ENCODE measurements at places on chromosomes 12 and 14. TPM values are rescaled to one million over a fixed set of nuclear protein-coding genes. Genes with fewer than 3 reads are reported as not detected.

DNA sequence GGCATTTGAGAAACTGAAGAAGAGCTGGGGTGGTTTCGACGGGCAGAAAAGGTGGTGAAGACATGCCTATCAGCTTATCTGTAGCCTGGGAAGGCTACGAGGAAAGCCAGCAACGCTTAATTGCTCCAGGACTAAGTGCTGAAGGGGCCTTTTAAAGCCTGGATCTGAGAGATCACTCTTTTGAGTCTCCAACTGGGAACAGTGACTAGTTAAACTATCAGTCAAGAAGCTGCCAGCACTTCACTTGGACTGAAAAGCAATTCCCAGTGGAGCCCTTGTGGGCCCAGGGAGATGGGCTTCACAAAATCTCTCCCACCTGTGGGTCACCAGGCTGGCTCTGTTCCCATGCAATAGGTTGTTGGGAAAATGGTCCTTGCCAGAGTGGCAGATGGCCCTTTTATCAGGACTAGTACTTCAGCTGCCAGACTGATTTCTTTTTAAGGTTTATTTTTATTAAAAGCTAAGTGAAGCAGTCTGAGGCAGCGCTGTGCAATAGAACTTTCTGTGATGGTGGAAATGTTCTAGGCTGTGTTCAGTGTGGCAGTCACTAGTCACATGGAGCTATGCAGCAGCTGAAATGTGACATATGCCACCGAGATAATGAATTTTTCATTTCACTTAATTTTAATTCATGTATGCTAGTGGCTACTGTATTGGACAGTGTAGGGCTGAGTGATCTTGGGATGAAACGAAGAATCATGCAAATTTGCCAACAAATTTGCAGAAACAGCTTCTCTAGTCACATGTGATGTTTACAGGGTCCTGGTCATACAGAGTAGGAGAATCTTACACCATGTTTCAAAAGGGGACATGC lies 276.8 kb downstream of the PCNX1 start:
- H3K27me3 ChIP-seq, result no peaks in the 10 kb centered on the region
- H3K36me3 ChIP-seq, result no peaks in the 10 kb centered on the region
- DNase-seq, result no peak

DNA sequence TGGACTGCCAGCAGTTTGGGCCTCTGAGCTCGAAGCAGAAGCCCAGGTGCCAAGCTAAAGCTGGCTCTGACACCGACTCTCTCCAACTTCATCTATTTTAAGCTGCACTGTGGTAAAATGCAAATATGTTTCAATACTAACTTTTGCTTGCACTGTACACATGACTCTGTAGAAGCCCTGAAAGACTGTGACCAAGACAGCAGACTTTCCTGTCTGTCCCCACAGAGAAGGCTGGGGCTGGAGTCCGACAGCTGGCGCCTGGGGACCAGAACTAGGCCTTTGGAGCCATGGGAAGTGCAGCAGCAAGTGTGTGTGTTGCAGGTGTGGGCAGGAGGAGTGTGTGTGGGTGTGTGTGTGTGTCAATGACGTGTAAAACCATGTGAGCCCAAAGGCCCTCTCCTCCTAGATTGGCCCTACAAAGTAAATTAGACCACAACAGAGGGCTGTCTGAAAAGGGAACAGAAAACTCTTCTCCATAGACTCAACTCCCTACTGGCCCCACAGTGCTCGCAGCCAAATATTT lies 16.4 kb upstream of the RAB35 start:
- H3K27me3 ChIP-seq, result no peaks in the 10 kb centered on the region
- peaks cover 11% of the 10 kb centered on the region for H3K4me1 ChIP-seq
- no peak for DNase-seq
- no peak overlapping the region for H3K27ac ChIP-seq
- no peak overlapping the region for H3K4me3 ChIP-seq

DNA sequence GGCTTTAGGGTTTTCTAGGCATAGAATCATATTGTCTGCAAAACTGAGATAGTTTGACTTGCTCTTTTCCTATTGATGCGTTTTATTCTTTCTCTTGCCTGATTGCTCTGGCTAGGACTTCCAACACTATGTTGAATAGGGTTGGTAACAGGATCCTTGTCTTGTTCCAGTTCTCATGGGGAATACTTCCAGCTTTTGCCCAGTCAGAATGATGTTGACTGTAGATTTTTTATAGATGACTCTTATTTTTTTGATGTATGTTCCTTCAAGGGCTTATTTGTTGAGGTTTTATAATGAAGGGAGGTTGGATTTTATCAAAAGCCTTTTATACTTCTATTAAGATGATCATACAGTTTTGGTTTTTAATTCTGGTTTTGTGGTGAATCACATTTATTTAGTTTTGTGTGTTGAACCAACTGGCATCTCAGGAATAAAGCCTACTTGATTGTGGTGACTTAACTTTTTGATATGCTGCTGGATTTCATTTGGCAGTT lies 478.2 kb downstream of the TMEM117 start:
- no peaks in the 10 kb centered on the region for H3K27me3 ChIP-seq
- peak; percentile 40 for DNase-seq
- no peak overlapping the region for H3K4me3 ChIP-seq
- H3K4me1 ChIP-seq, result peaks cover 5% of the 10 kb centered on the region
- no peaks in the 10 kb centered on the region for H3K36me3 ChIP-seq

GRCh38 chr14:38583471-38583870 lies 327.6 kb upstream of the CLEC14A start:
- no peaks in the 10 kb centered on the region for H3K4me1 ChIP-seq
- H3K27me3 ChIP-seq, result 0 out of 2 replicates have a peak, but pooled peaks cover 3% of the 10 kb centered on the region
- DNase-seq, result no peak
- H3K36me3 ChIP-seq, result no peaks in the 10 kb centered on the region
- no peak overlapping the region for H3K27ac ChIP-seq

GRCh38 chr12:50088577-50089335 lies 3.6 kb downstream of the SMARCD1 start:
- H3K27ac ChIP-seq, result peak overlapping the region; percentile 82
- peaks cover 45% of the 10 kb centered on the region for H3K36me3 ChIP-seq
- peak overlapping the region; percentile 33 for H3K4me3 ChIP-seq
- peak; percentile 88 for DNase-seq
- peaks cover 40% of the 10 kb centered on the region for H3K4me1 ChIP-seq

DNA sequence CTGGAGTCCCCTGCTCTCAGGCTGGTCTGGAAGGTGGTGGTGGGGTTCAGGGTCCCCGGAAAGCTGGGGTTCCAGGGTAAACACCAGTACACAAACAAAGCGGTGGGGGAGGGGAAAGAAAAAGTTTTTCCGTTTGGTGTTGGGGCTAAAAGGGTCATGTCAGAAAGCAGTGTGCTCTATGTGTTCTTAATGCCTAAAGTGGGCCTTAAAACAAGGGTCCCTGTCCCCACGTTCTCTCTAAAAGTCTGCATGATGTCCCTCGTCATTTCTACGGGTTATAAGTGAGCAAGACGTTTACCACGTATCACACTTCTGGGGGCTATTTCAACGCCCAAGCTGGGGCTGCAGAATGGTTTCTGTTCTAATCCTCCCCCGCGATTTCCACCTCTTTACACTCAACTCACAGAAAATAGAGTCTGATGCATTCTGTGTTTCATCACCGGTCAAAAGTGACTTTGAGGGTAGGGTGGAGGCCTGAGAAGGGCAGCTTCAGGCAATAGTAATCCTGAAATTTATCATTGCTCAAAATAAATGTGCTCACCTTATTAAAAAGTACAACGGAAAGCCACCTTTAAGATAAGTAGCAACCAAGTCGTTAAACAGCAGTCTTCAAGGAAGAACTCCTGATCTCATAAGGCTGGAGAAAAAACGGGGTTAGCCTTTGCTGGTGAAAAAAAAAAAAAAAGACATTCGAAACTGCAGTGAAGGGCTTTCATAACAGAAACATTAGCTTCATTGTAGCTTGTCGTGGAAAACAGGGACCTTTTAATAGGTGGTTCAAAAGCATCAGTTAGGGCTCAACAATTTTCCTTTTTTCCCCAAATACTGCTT lies 63.9 kb upstream of the PTGR2 start:
- H3K27ac ChIP-seq, result peak overlapping the region; percentile 97
- peaks cover 56% of the 10 kb centered on the region for H3K4me1 ChIP-seq
- no peaks in the 10 kb centered on the region for H3K36me3 ChIP-seq

DNA sequence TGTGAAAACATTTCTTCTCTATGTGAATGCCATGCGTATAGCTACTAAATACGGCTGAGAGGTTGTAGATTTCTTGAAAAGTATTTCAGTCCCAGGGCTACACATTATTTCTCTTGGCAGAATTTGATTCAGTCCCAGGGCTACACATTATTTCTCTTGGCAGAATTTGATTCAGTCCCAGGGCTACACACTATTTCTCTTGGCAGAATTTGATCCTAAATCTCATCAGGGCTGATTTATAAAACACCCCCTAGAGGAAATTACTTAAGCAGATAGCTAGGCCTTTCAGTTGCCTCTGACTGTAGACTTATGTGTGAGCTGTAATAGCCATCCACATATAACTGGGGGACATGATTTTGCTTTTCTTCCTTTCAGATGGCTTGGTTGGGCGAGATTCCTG lies 50.4 kb downstream of the AK7 start:
- no peak for DNase-seq
- no peak overlapping the region for H3K27ac ChIP-seq
- peaks cover 9% of the 10 kb centered on the region for H3K27me3 ChIP-seq
- H3K4me1 ChIP-seq, result no peaks in the 10 kb centered on the region

DNA sequence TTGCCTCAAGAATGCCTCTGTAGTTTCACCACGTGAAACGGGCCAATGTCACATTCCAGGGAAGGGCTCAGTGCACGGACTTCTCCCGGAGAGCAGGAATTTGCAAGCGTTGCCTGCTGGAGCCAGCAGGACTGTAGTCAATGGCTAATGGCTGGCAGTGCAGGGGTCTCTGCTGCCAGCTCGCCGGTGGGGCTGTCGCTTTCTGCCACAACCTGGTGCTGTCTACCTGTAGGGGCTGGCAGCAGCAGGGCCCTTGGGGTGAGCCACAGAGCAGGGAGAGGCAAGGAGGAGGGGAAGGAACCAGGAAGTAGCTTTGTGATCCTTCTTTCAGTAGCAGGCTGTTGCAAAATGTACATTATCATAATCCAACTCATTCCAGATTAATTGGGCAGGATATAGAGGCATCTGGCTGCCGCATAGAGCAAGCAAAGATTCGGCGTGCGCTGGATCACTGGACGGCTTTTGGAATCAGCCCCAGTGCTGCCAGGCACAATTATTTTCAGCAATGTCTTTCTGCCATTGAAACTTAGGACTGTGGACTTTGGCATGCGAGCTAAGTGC lies 114.1 kb downstream of the PAPOLA start:
- peaks cover 84% of the 10 kb centered on the region for H3K27me3 ChIP-seq
- no peaks in the 10 kb centered on the region for H3K36me3 ChIP-seq
- no peaks in the 10 kb centered on the region for H3K4me1 ChIP-seq
- H3K4me3 ChIP-seq, result no peak overlapping the region
- H3K27ac ChIP-seq, result no peak overlapping the region

- H3K4me1 ChIP-seq, result no peaks in the 10 kb centered on the region
- no peaks in the 10 kb centered on the region for H3K36me3 ChIP-seq
- no peaks in the 10 kb centered on the region for H3K27me3 ChIP-seq
- no peak overlapping the region for H3K27ac ChIP-seq
- no peak overlapping the region for H3K4me3 ChIP-seq
- DNase-seq, result peak; percentile 52
Measured at GRCh38 chr12:79006306-79006705, 141.7 kb downstream of the SYT1 start.

DNA sequence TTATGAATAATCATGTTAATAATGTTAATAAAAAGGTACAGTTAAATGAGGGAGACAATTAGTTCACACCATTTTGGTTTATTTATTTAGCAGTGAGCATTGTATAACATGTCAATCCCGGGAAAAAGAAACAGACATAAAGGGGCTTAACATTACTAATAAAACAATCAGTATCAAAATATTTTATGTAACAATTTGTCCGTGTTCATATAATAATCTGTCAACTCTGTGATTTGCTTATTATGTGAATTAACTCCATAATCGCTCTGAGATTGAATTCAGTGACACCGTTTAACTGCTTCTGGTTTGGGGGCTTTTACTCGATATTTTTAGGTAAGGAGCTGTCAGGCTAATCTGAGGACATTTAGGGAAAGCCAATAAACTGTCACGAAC lies 95.8 kb upstream of the HMGA2 start:
- H3K36me3 ChIP-seq, result no peaks in the 10 kb centered on the region
- DNase-seq, result no peak

GRCh38 chr12:14846876-14847580 lies 3.7 kb upstream of the ART4 start:
- DNase-seq, result no peak
- H3K4me3 ChIP-seq, result no peak overlapping the region

FAM181A gene
- total RNA-seq, result not detected

GRCh38 chr12:53289891-53290290 lies 5.5 kb upstream of the PFDN5 start:
- H3K4me1 ChIP-seq, result peaks cover 30% of the 10 kb centered on the region
- DNase-seq, result peak; percentile 64
- peaks cover 35% of the 10 kb centered on the region for H3K36me3 ChIP-seq
- H3K27me3 ChIP-seq, result no peaks in the 10 kb centered on the region
- H3K27ac ChIP-seq, result peak overlapping the region; percentile 89

DNA sequence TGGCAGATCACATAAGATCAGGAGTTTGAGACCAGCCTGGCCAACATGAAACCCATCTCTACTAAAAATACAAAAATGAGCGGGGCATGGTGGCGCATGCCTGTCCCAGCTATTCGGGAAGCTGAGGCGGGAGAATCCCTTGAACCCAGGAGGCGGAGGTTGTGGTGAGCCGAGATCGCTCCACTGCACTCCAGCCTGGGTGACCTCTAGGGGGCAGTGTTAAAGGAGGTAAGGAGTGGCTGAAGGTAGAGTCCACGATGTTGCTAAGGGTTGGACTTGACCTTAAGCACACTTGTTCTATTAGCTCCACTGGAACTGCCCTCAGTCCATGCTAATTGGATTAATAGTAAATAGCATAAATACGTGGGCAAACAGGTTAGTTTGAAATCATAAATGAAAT lies 62.4 kb upstream of the PSMC1 start:
- no peak for DNase-seq
- no peak overlapping the region for H3K4me3 ChIP-seq
- H3K27me3 ChIP-seq, result no peaks in the 10 kb centered on the region
- no peak overlapping the region for H3K27ac ChIP-seq

DNA sequence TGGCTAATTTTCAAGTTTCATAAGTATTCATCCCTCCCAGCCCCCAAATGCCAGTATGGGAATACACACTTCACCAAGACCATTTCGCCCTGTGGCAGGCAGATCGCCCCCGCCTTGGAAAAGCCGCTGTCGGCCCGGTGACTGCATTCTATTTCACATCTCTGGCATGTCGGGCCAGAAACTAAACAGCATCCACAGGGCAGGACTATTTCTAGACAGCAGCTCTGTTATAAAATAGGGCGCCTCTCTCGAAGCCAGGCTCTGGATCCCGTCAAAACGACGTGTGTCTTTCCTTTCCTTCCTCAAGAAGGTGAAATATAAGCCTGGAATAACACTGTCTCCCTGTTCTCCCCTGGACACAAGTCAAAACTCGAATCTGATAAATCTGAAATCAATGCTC lies 56.8 kb downstream of the GSC start:
- no peaks in the 10 kb centered on the region for H3K36me3 ChIP-seq
- H3K4me3 ChIP-seq, result no peak overlapping the region
- no peak overlapping the region for H3K27ac ChIP-seq
- no peaks in the 10 kb centered on the region for H3K4me1 ChIP-seq
- peaks cover 49% of the 10 kb centered on the region for H3K27me3 ChIP-seq

HEATR5A gene
- total RNA-seq, result 11.5 TPM

DNA sequence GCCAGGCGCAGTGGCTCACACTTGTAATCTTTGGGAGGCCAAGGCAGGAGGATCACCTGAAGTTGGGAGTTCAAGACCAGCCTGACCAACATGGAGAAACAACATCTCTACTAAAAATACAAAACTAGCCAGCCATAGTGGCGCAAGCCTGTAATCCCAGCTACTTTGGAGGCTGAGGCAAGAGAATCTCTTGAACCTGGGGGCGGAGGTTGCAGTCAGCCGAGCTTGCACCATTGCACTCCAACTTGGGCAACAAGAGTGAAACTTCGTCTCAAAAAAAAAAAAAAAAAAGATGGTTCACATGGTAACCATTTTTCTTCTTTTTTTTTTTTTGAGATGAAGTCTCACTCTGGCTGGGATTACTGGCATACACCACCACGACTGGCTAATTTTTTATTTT lies 35.3 kb downstream of the SLC2A14 start:
- no peak overlapping the region for H3K4me3 ChIP-seq
- DNase-seq, result no peak
- no peak overlapping the region for H3K27ac ChIP-seq
- no peaks in the 10 kb centered on the region for H3K27me3 ChIP-seq
